Activated B cell treated with CpG ODN at 0.5 μM for 24 hours (primary cell): ENCODE measurements at places on chromosomes 2 and 18.

DNA sequence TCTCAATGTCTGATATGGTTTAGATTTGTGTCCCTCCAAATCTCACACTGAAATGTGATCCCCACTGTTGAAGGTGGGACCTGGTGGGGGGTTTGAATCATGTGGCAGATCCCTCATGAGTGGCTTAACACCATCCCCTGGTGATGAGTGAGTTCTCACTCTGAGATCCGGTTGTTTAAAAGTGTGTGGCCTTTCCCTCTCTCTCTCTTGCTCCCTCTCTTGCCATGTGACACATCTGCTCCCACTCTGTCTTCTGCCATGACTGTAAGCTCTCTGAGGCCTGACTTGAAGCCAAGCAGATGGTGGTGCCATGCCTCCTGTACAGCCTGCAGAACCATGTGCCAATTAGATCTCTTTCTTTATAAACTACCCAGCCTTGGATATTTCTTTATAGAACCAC, 108.8 kb downstream of the RBMS1 start:
- DNase-seq: no peak

- no peak for DNase-seq
These were observed 4.9 kb upstream of the GATA6 start for GRCh38 chr18:22164337-22165048.

GRCh38 chr2:193583638-193584400, 1389.1 kb upstream of the TMEFF2 start:
- no peak for DNase-seq

DNA sequence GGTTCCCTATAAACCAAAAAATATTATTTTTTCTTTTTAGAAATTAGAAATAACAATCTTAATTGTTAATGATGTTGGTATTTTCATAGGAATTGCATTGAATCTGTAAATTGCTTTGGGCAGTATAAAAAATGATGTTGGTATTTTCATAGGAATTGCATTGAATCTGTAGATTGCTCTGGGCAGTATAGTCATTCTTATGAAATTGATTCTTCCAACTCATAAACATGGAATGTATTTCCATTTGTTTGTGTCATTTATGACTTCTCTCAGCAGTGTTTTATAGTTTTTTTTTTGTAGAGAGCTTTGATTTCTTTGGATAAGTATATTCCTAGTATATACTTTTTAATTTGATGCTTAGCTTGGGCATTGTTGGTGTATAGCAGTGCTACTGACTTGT, 82.0 kb upstream of the NT5C1B start:
- DNase-seq: no peak

GRCh38 chr2:48479915-48480314, 50.0 kb upstream of the STON1 start:
- no peak for DNase-seq

- no peak for DNase-seq
These were observed 19.9 kb downstream of the RBMS1 start for GRCh38 chr2:160473468-160474318.

- DNase-seq: no peak
These were observed 207.6 kb downstream of the AGAP1 start for GRCh38 chr2:235701206-235701981.

- DNase-seq: no peak
These were observed 580.5 kb upstream of the NRXN1 start for GRCh38 chr2:51612387-51612786.

DNA sequence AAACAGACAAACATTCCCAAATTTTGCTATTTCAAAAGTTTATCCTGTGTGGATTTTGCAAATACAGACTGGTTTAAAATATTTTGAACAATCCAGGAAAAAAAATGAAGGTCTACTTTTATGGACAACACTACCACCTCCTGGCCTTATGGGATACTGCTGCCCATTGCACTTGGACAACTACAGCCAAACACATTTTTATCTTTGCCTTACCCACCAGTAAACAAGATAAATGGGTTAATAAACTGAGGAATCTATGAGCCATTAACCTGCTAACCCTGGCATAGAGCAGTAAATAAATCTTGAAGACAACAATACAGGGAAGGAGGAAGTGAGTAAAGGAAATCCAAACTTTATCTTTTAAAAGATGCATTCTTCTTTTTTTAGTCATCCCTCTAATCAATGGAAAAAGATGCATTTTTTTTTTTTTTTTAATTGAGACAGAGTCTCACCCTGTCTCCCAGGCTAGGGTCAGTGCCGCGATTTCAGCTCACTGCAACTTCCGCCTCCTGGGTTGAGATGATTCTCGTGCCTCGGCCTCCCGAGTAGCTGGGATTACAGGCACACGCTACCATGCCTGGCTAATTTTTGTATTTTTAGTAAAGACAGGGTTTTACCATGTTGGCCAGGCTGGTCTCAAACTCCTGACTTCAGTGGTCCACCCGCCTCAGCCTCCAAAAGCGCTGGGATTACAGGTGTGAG, 2.1 kb upstream of the SPIRE1 start:
- no peak for DNase-seq

DNA sequence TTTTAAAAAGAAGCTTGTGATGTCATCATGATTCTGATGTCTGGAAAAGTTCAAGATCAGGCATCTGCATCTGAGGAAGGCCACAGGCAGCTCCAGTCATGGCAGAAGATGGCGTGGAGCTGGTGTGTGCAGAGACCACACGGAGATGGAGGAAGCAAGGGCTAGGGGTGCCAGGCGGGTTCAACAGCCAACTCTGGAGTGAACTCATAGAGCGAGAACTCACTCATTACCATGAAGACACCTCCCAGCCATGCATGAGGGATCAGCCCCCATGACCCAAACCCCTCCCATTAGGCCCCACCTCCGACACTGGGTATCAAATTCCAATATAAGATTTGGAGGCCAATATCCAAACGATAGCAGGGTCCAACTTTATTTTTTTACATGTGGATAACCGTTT, 61.6 kb downstream of the KCNG2 start:
- DNase-seq: no peak
